ENCODE measurements at places on chromosomes 16 and 17.
A peak's percentile ranks its signal among the peaks of the same experiment; 100 is the strongest.

GRCh38 chr16:81843243-81843582 is 64.1 kb downstream of the PLCG2 start:
- DNase-seq = no peak

GRCh38 chr17:71208111-71208704 is 912.6 kb upstream of the SOX9 start:
- no peak for DNase-seq

GRCh38 chr16:67464565-67464964 is 16.4 kb downstream of the ATP6V0D1 start:
- no peak for DNase-seq

DNA sequence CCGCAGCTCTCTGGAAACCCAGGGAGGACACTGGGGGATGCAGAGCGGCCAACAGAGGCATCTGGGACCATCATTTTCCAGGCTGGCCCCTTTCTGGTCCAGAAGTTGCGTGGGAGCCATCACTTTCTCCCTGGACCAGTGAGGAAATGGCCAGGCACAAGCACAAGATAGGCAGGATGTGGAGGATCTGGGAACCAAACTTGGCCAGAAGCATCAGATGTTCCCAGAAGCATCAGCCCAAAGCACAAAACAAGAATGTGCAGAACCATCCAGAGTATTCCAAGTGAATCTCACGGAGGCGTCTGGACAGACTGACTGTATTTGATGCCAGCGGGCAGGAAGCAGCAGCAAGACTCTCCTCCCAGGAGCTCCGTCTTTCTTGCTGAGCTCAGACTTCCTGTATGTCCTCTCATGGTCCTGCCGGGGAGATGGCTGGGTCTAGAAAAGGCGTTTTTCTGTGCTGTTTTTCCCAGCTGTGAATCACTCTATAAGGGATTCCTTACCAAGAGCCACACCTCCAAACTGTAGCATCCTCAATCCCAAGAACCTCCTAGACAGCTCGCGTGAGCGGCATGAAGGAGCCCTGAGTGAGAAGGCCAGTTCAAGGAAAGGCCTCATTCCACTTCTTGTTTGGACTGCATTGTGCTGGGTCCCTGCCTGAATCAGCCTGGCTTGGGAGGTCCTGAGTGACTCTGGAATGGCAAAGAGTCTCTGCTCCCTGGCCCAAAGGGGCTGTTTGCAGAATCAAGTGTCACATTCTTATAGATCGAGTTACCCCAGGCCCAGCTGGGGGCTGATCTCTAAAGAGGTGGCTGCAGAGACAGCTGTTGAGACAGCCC is 49.5 kb upstream of the MTSS2 start:
- DNase-seq = no peak

DNA sequence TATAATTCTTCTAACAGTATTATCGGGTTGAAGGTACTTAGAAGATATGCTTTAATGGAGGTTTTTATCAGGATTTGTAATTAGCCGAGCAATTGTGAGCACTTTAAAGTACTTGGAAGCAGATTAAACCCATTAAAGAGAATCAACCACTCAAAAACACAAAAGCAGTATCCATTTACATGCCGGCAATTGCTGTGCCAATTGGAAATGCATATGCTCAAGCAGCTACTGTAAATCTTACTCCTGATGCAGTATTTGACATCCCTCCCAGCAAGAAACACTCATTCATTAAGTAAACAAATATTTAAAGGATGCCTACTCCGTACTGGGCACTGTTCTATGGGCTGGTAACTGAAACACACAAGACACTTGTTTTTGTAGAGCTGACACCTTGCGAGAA is 11.4 kb upstream of the CCL1 start:
- peak; percentile 89 for DNase-seq

DNA sequence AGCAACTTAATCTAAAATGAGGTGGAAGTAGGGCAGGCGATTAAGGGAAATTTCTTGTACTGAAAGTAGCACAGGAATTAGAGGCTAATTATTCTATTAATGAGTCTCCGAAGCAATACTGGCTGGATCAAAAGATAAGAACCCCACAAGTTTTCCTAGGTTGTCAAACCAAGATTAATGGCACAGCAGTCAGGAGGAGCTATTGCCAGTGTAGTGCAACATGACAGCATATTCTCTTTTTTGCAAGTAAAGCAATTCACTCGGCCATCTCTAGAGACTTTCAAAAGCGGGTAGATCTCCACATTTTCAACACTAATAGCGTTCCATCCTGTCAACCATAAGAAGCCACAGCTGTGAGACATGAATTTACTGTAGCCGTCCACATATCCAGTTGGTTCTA is 81.2 kb downstream of the CYB561 start:
- no peak for DNase-seq

GRCh38 chr17:77439189-77440018 is 298.6 kb downstream of the SEC14L1 start:
- DNase-seq = no peak

DNA sequence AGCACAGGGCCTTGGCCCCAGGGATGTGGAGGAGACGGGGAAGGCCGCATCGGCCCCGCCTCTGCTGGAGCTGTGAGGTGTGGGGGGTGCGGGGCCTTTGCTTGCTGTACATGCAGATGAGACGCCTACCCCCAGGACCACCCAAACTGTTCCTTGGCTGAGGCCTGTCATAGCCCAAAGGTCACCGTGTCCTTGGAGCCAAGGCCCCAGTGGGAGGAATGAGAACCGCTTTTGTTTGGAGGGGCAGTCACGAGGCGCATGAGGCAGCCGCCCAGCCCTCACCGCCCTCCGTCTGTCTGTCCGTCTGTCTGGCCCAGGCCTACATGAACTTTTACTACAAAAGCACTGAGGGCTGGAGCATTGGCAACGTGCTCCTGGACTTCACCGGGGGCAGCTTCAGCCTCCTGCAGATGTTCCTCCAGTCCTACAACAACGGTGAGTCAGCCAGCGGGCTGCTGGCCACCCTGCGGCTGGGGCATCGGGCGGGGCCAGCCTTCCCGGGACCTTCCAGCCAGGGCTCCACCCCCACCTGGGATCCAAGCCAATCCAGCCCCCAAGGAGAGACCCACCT is 8.8 kb downstream of the TAX1BP3 start:
- DNase-seq = no peak

DNA sequence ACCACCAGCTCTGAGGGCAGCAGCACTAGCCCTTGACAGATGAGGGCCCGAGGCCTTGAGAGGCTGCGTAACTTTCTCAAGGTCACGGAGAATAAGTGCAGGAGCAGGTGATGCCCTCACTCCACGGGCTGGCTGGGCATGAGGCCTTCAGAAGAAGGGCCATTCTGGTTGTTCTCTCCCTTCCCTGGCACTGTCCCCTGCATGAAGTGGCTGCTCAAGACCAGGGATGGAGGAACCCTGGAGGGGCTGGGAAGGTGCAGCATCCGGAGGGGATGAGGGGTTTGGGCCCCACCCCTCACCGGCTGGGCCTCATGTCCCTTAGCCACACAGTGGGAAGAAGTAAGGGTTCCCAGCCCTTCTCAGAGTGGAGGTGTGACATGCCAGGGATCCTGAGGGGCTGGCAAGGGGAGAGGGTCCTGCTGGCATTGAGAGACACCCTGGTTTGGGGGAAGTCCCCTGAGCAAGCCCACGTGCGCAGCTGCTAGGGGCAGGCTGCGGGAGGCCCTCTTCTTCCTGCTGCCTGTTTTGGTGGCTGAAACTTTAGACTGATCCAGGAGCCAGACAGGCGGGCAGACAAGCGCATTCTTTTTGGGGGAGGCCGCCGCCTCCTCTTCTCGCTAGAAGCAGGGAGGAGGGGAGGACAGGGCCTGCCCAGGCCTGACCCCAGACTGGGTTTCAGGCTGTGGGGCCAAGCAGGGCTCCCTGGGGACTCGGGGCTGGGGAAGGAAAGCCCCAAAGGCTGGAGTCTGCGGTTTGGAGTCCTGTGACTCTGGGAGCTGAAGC is 74.0 kb downstream of the N4BP1 start:
- no peak for DNase-seq

DNA sequence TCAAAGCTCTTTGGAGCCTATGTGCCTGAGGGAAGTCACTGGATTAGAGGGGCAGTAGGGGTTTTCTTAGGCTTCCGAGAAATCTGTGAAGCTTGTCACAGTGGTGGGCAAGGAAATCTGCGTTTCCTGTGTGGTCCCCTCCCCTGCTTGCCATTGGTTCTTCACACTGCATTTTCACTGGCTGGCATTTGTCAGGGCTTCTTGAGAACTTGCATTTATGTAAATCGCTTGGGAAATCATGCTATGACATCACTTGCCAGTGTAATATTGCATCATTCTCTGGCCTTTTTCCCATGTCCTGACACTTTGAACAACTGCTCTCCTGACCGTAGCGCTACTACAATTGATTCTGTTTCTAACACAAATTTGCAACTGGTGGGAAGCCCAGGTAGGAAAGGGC is 1.8 kb downstream of the CACNG3 start:
- DNase-seq = no peak

DNA sequence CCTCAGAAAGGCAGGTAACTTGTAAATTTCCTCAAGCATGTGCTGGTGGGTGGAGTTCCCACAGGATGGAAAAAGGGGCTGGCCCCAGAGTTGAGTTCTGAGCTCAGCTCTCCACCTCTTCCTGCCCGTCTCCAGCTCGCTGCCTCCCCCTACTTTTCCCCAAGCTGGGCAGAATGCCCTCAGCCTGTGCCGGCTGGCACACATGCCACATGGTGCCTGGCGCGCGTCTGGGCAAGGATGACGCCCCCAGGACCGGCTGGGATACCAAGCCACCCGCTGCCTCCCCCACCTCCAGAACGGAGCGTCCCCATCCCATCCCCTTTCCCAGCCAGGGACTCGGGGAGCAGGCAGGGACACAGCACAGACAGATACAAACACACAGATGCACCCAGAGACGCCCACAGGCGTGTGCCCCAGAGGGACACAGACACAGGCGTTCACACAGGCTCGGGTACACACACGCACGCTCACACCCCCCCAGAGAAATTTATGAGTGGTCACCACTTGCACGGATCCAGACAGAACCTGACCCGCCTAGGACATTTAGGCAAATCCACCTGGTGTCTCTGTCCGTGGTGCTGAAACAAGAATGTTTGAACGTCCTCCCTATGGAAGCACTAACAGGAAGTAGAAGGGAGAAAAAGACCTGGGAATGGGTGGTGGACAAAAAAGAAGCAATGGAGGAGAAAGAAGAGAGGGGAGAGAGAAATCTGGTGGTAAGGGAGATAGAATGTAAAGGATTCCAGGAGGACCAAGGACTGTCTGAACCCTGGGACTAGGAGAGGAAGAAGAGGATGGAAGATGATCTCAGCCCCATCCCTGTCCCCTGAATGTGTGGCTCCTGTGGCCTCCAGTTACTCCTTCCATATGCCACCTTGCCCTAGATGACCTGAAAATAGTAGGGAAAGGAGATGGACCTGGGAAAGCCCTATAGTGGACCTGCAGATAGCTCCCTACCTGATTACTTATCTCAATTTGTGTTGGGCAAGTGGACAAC is 15.5 kb downstream of the NEUROD2 start:
- DNase-seq = peak; percentile 31

DNA sequence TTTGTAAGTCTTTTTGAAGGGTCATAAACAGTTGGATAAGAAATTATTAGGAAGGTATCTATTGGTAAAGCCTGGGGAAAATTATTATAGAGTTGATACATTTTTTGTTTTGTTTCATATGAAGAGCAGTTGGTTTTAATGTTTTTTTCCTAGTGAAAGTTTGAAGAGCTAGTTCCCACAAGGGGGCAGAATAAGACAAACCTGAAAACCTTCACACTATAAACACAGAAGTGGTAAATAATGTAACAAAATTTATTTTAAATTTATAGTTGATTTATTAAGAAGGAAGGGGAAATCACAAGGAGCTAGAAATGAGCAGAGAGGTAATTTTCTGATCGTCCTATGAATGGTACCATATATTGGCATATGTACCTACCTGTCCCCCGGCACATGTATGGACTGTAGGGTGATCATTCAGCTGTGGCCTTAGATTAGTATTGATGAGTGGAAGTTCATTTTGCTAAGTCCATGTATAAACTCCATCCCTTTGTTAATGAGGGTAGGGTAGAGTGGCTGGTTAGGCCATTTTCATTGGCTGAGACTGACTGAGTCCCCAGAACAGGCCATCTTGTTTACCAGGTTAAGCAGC is 116.3 kb downstream of the TANC2 start:
- DNase-seq = peak; percentile 3

DNA sequence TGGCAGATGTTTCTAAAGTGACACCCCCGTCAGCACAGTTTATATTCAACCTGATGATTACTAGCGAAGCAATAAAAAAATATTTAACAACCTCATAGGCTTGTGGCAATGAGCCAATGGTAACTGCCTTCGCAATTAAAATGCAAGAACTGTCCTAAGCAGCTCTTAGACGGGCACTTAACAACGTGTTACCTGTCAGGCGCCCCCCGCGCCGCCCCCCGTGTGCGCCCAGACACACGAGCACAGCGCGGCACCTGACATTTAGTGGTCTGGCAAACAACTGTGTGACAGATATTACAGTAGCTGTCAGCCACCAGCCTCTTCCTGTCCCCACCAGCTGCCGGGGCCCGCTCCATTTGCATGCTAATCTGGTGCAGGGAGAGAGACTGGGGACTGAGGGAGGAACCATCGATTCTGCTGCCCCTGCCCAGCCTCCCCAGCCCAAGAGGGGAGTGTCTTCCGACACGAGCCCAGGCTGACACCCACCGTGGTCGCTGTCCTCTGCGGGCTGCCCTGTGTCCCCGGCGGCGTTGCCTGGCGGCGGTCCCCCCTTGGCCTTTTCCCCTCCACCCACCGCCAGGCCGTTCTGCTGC is 12.7 kb downstream of the NDUFAF8 start:
- DNase-seq = peak; percentile 83

DNA sequence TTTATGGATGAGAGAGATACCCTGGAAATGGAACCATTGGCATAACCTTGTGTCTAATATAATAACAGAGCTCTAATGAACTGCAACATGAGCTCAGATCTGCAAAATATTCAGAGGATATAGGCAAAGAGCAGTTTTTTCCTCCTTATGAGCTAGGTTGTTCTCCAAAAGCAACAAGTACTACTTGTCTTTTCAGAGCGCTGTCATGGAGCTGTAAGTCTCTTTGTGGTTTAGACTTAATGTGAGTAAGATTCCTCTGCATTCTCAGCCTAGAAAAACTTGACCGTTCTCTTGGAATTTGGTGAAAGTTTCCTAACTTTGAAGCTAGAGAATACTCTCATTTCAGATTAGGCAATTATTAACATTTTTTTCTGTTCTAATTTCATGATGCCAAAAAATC is 85.2 kb downstream of the FTO start:
- DNase-seq = no peak

All from NCI-H1436 (cell line).